ENCODE measurements at places on chromosomes 2 and 18.

GRCh38 chr2:6475155-6475940, 390.4 kb downstream of the CMPK2 start:
- no peak for DNase-seq

DNA sequence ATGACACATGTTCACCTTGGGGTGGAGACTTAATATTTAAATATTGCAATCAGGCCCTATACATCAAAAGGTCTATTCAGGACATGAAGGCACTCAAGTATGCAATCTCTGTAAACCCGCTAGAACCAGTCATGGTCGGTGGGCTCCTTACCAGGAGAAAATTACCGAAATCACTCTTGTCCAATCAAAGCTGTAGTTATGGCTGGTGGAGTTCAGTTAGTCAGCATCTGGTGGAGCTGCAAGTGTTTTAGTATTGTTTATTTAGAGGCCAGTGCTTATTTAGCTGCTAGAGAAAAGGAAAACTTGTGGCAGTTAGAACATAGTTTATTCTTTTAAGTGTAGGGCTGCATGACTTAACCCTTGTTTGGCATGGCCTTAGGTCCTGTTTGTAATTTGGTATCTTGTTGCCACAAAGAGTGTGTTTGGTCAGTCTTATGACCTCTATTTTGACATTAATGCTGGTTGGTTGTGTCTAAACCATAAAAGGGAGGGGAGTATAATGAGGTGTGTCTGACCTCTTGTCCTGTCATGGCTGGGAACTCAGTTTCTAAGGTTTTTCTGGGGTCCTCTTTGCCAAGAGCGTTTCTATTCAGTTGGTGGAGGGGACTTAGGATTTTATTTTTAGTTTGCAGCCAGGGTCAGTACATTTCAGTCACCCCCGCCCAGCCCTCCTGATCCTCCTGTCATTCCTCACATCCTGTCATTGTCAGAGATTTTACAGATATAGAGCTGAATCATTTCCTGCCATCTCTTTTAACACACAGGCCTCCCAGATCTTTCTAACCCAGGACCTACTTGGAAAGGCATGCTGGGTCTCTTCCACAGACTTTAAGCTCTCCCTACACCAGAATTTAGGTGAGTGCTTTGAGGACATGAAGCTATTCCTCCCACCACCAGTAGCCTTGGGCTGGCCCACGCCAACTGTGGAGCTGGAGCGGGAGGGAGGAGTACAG, 108.1 kb downstream of the XRCC5 start:
- DNase-seq: peak; percentile 81

DNA sequence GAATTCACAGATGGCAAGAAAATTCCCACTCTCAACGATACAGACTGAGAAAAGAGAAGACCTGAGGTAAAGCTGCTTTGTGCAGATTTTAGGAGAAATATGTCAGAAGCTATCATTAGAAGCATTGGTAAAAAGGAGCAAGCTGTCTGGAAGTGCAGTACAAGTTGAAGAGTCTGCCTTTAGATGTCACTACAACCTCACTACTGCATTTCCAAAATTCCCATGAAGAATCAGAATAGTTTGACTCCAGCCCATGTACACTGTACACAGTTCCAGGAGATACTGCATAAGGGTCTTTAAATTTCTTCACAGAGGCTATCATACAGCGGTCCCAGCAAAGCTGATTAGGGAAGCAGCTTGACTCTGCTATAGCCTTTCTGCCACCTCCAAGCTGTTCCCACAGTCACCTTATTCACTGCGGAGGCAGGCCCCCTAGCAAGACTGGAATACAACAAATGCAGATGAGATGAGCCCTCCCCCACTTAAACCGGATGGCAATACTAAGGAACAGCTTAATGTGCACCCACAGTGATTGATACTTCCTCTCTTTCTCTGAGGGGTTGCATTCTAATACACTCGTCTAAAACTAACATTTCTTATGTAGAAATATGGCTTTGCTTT, 527.4 kb downstream of the TMEM182 start:
- DNase-seq: no peak

DNA sequence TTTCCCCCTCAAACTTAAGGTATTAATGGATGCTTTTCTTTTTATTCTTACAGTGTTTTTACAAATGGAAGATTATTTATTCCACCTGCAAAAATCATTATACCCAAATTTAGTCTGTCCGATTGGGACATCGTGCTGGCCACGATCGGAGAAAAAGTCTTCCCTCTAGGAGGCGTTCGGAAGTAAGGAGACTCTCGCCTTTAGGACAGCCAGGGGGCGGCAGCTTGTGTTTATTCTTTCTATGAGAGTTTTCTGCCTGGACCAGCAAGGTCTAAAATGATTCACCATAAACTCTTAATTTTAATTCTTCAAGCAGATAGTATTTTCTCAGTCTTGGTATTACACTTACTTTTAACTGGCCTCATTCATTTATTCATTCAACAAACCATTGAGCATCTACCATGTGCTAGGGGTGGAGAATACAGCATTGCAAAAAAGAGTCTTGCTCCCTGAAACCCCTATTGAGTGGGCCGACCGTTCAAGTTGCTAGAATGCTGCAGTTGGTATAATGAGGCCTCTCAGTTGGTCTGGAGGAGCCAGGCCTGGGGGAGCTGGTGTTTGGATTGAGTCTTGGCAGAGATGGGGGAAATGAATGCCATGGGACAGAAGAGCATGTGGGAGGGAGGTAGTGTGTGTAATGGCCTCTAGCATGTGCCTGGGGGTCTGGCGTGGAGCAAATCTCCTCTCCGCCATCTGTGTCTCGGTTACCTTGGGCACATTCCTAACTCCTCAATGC, 38.7 kb downstream of the DCDC2C start:
- DNase-seq: no peak

DNA sequence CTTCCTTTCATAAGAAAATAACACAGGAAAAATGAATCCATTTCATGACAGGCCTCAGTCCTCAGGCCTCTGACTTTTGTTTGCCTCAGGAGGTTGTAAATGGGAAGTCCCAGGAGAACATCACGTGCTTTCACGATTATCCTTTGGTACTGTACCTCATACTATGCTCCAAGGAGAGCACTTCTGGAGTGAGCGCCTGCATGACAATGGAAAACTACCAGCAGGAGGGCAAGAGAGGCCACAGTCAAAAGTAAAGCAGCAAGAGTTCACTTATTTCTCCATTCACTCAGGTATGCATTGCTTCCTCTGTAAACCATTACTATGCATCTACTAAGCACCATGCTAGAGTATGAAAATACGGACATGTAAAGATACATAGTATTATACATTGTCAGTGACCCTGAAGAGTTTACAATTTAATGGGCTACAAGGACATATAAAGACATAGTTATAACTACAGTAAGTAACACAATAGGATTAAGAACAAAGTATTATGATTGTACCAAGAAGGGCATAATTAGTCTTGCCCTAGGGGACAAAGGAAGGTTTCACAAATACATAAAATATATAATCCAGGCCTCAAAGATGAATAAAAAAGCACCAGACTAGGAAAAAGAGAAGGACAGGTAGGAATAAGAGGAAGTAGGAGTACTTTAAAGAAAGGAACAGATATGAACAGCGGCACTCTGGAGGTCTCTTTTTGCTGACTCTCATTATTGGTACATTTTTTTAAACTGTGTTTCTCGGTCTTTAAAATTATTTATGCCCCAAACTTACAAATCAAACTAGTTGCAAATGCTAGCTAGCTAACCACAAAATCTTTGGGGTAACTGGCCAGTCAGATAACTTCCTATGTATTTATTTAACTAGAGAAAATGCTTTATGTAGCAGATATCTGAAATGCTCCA, 806.7 kb downstream of the NRXN1 start:
- no peak for DNase-seq

DNA sequence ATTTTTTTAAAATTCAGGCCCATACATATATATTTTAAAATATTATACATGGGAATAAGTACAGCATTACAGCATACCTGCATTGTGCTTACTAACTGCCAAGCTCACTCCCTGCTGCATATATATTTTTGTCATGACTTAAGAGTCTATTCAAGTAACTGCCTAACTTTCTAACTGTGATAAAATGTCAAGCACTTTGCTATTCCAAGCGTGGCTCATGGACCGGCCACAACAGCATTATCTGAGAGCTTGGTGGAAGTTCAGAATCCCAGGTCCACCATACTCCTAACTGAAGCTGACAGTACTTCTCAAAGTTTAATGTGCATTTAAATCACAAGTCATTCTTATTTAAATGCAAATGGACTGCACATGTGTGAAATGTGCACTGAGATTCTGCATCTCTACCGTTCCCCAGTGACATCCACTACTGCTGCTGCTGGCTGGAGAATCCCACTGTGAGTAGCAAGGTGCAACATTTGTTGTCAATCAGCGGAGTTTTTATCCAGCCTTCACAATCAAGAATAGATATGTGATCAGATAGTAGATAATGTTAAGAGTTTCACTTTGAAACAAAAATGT, 79.1 kb downstream of the DYM start:
- no peak for DNase-seq

DNA sequence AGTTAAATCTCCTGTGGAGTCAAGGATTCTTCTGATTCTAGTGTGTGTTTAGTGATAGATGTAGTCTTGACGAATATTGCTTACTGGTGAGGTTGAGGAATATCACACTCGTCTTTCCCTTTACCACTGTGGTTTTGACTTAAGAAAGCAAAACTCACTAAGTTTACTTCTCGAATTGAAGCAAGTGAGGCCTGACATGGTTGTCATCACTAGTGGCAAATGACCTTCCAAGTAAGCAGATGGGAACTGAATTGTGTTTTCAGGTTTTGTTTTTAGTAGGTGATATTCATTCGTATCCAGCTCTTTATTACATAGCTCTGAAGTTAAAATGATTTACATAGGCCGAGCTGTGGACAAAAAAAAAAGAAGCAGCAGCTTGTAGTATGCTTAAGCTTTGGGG, 20.6 kb upstream of the DSG4 start:
- DNase-seq: no peak

- DNase-seq: no peak
Observed at GRCh38 chr2:97784953-97785352, 71.6 kb downstream of the ZAP70 start.

DNA sequence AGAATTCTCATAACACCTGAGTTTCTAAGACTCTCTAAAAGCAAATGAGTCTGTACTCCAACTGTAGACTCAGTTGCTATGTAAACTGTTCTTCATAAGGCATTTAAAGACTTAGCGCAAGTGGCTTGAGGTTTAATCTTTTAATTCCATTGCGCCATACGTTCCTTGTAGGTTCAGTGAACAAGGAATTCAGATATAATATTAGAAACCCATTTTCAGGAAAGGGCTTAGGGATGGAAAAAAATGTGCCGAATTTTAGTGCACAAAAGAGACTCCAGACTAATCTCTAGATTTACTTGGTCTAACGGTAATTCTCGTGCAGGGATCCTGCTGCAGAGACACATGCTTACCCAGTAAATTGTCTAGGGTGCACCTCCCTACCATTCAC, 268.9 kb upstream of the TANK start:
- DNase-seq: no peak

- DNase-seq: no peak
Observed at GRCh38 chr2:100285011-100285410, 37.3 kb downstream of the LONRF2 start.

- no peak for DNase-seq
Observed at GRCh38 chr18:45733535-45733934, 9.6 kb downstream of the SLC14A1 start.

GRCh38 chr2:100900156-100900795, 80.3 kb downstream of the NPAS2 start:
- DNase-seq: no peak

DNA sequence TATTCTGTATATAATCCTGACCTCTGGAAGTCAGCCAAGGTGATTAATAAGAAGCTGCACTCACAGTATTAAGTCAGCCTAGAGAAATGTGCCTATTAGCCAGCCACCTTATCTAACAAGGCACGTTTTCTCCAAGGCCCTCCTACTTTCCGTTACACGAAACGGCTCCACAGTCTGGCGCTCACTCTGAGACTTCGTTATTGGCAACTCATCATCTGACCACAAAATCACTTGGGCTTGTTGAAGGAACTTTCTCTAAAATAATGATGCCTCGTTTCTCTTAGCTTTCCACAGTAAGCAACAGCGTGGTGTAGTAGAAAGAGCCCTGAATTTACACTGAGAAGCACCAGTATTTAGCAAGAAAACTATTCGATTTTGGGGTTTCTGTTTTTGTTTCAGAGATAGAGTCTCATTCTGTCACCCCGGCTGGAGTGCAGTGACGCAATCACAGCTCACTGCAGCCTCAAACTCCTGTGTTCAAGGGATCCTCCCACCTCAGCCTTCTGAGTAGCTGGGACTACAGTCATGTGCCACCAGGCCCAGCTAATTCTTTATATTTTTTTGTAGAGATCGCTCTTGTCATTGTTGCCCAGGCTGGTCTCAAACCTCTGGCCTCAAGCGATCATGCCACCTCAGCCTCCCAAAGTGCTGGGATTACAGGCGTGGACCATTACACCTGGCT, 53.6 kb upstream of the SLC14A1 start:
- DNase-seq: peak; percentile 74

- DNase-seq: peak; percentile 62
Observed at GRCh38 chr2:135256531-135257260, 204.6 kb downstream of the RAB3GAP1 start.

- DNase-seq: no peak
Observed at GRCh38 chr2:96913398-96914202, 43.7 kb upstream of the SEMA4C start.

- no peak for DNase-seq
Observed at GRCh38 chr2:157439824-157440186, 4.1 kb downstream of the CYTIP start.

DNA sequence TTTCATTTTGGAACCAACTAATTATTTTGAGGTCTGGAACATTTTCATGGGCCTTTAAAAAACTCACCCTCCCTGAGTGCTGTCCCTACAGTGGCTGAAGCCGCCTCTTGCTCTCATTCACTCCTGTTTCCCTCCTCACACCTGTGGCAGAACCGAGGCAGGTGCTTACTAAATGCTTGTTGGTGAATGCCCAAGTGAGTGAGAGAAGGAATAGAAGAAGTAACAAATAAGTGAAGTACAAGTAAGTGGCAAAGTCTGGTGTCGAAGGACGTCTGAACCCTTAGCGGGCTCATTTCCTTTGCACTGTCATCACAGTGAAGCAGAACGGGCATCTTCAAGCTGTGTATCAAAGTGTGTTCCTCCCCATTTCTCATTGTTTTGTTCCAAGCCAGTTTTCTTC, 135.2 kb downstream of the RHBDD1 start:
- no peak for DNase-seq

GRCh38 chr2:8365331-8365910, 316.4 kb upstream of the ID2 start:
- no peak for DNase-seq

DNA sequence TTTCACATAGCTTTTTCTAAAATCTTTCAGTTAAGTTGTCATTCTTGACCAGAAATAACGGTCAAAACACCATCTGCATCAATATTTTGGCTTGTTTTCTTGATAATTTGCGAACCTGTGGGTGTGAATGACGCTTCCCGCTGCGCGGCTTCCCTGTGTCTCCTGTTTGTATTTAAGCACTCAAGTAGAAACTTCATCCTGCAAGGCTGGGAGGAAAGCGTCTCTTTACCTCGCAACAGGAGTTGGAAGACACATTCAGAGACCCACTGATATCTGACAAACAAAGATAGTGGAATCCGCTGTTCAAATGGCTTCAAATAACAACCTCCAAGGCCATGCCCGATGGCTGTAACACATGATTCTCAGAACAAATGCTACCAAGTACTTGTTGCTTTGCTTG, 704.9 kb downstream of the DCDC2C start:
- no peak for DNase-seq
